ENCODE measurements at places on chromosomes 3 and 15.

DNA sequence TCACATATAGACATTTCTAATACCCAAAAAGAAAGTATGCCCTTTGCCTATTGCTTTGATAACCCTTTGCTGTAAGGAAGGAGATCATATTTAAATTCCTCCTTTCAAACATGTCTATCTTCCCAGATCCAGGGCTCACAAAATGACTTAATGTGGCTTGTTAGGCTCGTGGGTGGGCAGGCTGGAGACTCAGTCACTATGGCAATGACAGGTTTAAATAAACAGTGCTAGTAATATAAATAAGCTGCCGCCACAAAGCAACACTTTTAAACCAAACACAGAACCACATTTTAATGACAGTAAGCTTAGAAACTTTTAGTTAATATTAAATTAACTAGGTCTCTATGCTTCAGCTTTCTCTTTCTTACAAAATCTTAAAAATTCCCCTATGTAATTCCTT is 616.0 kb upstream of the NAALADL2 start:
- DNase-seq = no peak

- no peak for DNase-seq
These were observed 70.9 kb downstream of the IMPG2 start for GRCh38 chr3:101249522-101249921.

- DNase-seq = no peak
These were observed 1.4 kb upstream of the GHRL start for GRCh38 chr3:10294030-10294586.

- no peak for DNase-seq
These were observed 6.8 kb downstream of the EXOSC7 start for GRCh38 chr3:44982817-44983216.

- no peak for DNase-seq
These were observed 15.4 kb upstream of the GMNC start for GRCh38 chr3:190877925-190878324.

DNA sequence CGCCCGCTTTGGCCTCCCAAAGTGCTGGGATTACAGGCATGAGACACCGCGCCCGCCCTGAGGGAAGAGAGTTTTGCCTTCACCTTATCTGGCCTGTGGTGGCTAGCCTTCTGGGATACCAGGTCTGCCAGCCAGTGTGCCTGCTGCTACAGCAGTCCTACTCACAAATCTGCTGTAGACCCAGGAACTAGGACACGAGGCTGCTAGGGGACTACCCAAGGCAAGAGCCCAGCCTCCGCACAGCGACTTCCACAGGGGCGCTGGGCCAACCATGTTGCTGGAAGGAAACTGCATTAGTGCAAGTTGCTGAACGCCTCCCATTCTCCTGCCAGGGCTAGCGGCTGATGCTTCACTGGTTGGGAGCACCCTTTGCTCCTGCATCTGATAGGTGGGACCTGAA is 53.7 kb downstream of the DHX30 start:
- no peak for DNase-seq

GRCh38 chr15:67103869-67104268 is 38.5 kb downstream of the SMAD3 start:
- no peak for DNase-seq
